ENCODE measurements at places on chromosomes 7 and 10.

GRCh38 chr7:29569648-29570047 lies 6.0 kb downstream of the PRR15 start:
- no peak for DNase-seq

GRCh38 chr7:141291541-141291940 lies 217.7 kb downstream of the TMEM178B start:
- no peak for DNase-seq

DNA sequence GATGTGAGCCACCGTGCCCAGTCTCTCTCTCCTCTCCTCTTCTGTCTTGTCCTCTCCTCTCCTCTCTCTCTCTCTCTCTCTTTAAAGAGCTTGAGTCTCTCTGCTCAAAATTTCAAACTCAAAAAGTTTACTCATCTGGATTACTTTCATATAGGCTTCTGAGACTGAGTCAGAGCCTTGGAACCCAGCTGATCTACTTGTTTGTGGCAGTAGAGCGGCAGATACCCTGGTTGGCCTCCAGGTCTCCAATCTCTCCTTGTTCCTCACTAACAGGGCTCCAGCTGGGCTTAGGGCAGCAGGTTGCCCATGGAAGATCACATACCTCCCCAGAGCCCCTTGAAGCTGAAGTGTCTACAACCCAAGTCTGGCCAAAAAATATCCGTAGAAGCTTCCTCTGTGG lies 51.0 kb downstream of the HHEX start:
- DNase-seq = no peak

- no peak for DNase-seq
Observed at GRCh38 chr10:49220679-49221078, 32.5 kb upstream of the TMEM273 start.

DNA sequence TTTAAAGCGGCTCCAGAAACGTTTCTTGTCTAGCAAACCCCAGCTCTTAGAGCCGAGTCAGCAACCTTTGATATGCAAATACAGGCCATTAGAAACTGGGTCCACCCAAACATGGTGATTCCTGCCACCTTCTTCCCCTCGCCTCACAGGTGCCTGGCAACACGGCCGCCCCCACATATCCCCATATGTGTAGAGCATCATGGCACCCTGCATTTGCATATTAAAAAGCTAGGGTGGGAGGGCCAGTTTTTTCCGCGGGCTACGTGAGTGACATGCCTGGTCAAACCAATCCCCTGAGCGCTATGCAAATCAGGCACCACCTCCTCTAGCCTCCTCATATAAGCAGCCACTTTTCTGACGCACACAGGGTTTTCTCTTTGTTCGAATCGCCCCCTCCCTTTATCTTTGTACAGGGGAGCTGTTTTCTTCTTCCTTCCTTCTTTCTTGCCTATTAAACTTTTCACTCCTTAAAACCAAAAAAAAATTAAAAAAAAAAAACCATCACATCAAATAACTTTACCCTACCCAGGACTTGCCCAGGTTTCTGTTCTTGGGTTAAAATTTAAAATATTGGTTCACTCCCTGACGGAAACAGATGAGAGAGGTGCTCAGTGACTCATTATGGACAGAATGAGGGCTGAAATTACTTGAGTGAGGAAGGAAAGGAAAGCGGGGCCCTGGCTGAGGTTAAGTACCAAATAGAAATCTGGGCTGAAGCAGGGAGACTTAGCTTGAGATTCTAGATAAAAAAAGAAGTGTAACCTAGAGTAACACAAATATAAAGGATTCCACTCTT lies 59.8 kb downstream of the COA1 start:
- DNase-seq = peak; percentile 80

DNA sequence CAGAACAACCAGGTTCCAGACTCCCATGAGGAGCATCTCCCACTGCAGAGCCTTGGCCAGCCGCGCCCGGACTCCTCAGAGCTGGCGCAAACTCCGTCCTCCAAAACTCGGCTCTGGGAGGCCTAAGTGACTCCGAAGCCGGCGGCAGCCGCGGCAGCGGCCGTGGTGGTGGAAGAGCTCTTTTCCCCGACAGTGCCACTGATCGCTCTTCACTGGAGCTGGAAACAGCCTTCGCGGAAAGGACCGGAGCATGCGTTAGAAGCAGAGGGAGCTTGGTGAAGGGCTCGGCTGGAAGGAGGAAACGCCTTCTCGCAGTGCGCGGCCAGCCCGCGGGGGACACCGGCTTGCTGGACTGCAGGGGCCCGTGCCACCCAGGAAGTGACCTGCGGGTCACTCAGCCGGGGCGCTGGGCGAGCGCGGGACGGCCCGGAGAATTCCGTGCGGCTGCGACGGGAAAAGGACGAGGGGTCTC lies 5.0 kb upstream of the HOXA13 start:
- DNase-seq = peak; percentile 56
